ENCODE measurements at places on chromosomes 2 and 18. TPM values are rescaled to one million over a fixed set of nuclear protein-coding genes. Genes with fewer than 3 reads are reported as not detected.

The CYTIP gene
- 1.1 TPM for total RNA-seq

The AFF3 gene
- total RNA-seq = 2.9 TPM

The NT5C1B gene
- total RNA-seq = not detected

The GREB1 gene
- total RNA-seq = 1.7 TPM

The PTGR3 gene
- 29.0 TPM for total RNA-seq

The IL36B gene
- total RNA-seq = not detected

The TET3 gene
- 4.8 TPM for total RNA-seq

The POTEI gene
- not detected for total RNA-seq

The CIB4 gene
- not detected for total RNA-seq

The SPOPL gene
- 10.7 TPM for total RNA-seq

The MAL gene
- total RNA-seq = 0.92 TPM

The HOXD12 gene
- total RNA-seq = not detected

The LYG1 gene
- 1.0 TPM for total RNA-seq

The CENPO gene
- 3.2 TPM for total RNA-seq

The MYOM1 gene
- total RNA-seq = 842 TPM

The MYO7B gene
- 0.49 TPM for total RNA-seq

The ACMSD gene
- total RNA-seq = not detected

The GKN2 gene
- not detected for total RNA-seq

The FKBP1B gene
- 0.69 TPM for total RNA-seq

The LYG2 gene
- total RNA-seq = not detected

The GAL3ST2 gene
- total RNA-seq = not detected

The TYMS gene
- total RNA-seq = 0.32 TPM

The SATB2 gene
- total RNA-seq = 2.4 TPM

The OR6B2 gene
- total RNA-seq = not detected

The CPLX4 gene
- not detected for total RNA-seq

The VWC2L gene
- total RNA-seq = not detected

The TTR gene
- total RNA-seq = not detected

The UGT1A10 gene
- not detected for total RNA-seq
